ENCODE measurements at places on chromosomes 5 and 9. TPM values are rescaled to one million over a fixed set of nuclear protein-coding genes. Genes with fewer than 3 reads are reported as not detected.
A peak's percentile ranks its signal among the peaks of the same experiment; 100 is the strongest.

Gene HNRNPH1
- 659 TPM for total RNA-seq

Gene CDH6
- total RNA-seq = not detected

Gene INVS
- 14.1 TPM for total RNA-seq

- H3K4me1 ChIP-seq = peaks cover 7% of the 10 kb centered on the region
- no peaks in the 10 kb centered on the region for H3K27me3 ChIP-seq
- no peak overlapping the region for H3K27ac ChIP-seq
- no peak overlapping the region for H3K4me3 ChIP-seq
- H3K36me3 ChIP-seq = peaks cover 3% of the 10 kb centered on the region
- DNase-seq = no peak
Measured at GRCh38 chr5:80916676-80917075, 43.5 kb upstream of the RASGRF2 start.

DNA sequence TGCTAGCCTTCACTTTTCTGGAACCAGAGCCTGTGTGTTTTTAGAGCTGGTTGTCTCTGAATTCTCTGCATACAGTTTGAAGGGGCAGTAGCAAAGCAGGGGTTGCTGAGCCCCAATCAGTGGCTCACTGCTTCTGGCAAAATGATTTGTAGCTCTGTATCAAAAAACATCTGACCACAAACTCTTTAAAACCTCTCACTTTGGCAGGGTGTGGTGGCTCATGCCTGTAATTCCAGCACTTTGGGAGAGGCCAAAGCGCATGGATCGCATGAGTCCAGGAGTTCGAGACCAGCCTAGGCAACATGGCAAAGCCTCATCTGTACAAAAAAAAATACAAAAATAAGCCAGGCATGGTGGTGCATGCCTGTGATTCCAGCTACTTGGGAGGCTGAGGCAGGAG is 28.3 kb upstream of the APC start:
- H3K4me1 ChIP-seq = peaks cover 57% of the 10 kb centered on the region
- H3K4me3 ChIP-seq = peak overlapping the region; percentile 83
- peaks cover 3% of the 10 kb centered on the region for H3K36me3 ChIP-seq
- no peak overlapping the region for H3K27ac ChIP-seq

DNA sequence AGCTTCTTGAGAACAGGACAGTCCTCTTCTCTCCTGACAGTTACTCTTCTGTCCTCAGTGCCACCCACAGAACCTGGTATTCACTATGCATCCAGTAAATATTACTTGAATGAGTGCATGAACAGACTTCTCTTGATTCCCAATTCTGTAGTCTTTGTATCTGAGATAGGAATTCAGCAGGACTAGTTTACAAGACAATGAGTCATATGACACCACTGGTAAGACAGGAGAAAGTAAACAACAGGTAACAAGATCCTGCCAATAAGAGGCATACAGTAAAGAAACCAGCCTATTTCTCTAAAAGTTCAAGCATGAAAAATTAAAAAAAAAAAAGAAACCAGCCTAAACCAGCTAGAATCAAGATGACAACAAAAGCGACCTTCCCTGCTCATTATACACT is 6.2 kb downstream of the ZNF883 start:
- H3K27me3 ChIP-seq = peaks cover 2% of the 10 kb centered on the region
- no peak overlapping the region for H3K4me3 ChIP-seq
- no peak overlapping the region for H3K27ac ChIP-seq
- peaks cover 19% of the 10 kb centered on the region for H3K36me3 ChIP-seq
- no peaks in the 10 kb centered on the region for H3K4me1 ChIP-seq
- no peak for DNase-seq

- peaks cover 29% of the 10 kb centered on the region for H3K36me3 ChIP-seq
- H3K27ac ChIP-seq = no peak overlapping the region
- peaks cover 32% of the 10 kb centered on the region for H3K4me1 ChIP-seq
- DNase-seq = no peak
- no peaks in the 10 kb centered on the region for H3K27me3 ChIP-seq
- no peak overlapping the region for H3K4me3 ChIP-seq
Measured at GRCh38 chr9:136889858-136890257, 3.5 kb downstream of the TRAF2 start.

All from activated CD4-positive, alpha-beta T cell treated with anti-CD3 and anti-CD28 coated beads for 36 hours (primary cell).